ENCODE measurements at places on chromosomes 16 and 17. TPM values are rescaled to one million over a fixed set of nuclear protein-coding genes. Genes with fewer than 3 reads are reported as not detected.

The SLC38A10 gene
- total RNA-seq, result 80.6 TPM

The MFSD11 gene
- total RNA-seq, result 30.8 TPM

The CBLN1 gene
- total RNA-seq, result not detected

The ACSM2B gene
- total RNA-seq, result 0.05 TPM

The SUMO2 gene
- 88.3 TPM for total RNA-seq

The SMTNL2 gene
- not detected for total RNA-seq

The KRTAP4-4 gene
- not detected for total RNA-seq

The CHST6 gene
- total RNA-seq, result 0.44 TPM

The RGS11 gene
- total RNA-seq, result 1.1 TPM

The AXIN1 gene
- total RNA-seq, result 23.7 TPM

The PRM3 gene
- not detected for total RNA-seq

The PROCA1 gene
- total RNA-seq, result 0.94 TPM

The CKLF gene
- 95.9 TPM for total RNA-seq

The OTOP2 gene
- not detected for total RNA-seq

The XPO6 gene
- 96.8 TPM for total RNA-seq

The HOXB9 gene
- total RNA-seq, result 10.6 TPM

All from mammary microvascular endothelial cell (primary cell).